ENCODE measurements at places on chromosomes 11 and 22.

GRCh38 chr11:74005721-74006517, 3.0 kb downstream of the UCP3 start:
- no peak for DNase-seq

GRCh38 chr22:42697542-42698013, 23.1 kb downstream of the A4GALT start:
- no peak for DNase-seq

DNA sequence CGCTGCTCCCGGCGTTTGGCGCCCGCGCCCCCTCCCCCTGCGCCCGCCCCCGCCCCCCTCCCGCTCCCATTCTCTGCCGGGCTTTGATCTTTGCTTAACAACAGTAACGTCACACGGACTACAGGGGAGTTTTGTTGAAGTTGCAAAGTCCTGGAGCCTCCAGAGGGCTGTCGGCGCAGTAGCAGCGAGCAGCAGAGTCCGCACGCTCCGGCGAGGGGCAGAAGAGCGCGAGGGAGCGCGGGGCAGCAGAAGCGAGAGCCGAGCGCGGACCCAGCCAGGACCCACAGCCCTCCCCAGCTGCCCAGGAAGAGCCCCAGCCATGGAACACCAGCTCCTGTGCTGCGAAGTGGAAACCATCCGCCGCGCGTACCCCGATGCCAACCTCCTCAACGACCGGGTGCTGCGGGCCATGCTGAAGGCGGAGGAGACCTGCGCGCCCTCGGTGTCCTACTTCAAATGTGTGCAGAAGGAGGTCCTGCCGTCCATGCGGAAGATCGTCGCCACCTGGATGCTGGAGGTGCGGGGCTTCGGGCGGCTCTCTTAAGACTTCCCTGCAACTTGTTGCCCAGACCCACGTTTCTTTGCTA, at the start of gene CCND1:
Gene CCND1 (plus strand): TSS at position 162 of the 587 bp plus-strand sequence. CDS start 158 bp downstream, at position 320.
- peak; percentile 38 for DNase-seq

- DNase-seq: no peak
Measured at GRCh38 chr11:99316776-99317520, 296.2 kb downstream of the CNTN5 start.

DNA sequence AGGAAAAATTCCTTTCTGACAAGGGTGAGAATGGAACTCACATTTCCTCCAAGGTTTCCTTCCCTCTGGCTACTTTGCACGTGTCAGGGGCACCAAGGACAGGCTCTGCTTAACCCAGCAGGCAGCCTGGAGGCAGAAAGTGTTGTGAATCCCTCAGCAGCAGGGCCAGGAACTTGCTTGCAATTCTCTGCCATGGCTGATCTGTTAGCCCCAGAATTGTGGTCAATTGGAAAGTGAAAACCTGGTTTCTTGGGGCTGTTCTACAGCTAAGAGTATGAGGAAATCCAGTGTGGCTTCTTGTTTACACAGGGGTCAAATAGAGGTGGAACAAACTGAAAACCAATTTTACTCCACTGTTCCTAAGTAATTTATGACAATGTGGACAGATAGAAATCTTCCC, 38.3 kb upstream of the CEP295 start:
- no peak for DNase-seq

GRCh38 chr22:36445158-36445668, 36.2 kb downstream of the TXN2 start:
- no peak for DNase-seq

GRCh38 chr22:19747551-19747950, 13.0 kb upstream of the TBX1 start:
- no peak for DNase-seq

GRCh38 chr11:75245356-75246005, 4.9 kb downstream of the TPBGL start:
- no peak for DNase-seq
